ENCODE measurements at places on chromosomes 3 and 15.

- DNase-seq: no peak
These were observed 339.6 kb upstream of the TBL1XR1 start for GRCh38 chr3:177536873-177537272.

DNA sequence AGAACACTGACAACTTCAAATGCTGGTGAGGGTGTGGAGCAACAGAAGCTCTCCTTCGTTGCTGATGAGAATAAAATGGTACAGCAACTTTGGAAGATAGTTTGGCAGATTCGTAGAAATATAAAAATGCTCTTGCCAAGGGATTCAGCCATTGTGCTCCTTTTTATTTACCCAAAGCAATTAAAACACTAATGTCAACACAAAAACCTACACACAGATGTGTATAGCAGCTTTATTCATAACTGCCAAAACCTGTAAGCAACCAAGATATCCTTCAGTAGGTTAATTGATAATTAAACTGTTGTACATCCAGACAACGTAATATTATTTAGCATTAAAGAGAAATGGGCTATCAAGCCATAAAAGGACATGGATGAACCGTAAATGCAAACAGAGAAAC, 37.8 kb upstream of the LSAMP start:
- no peak for DNase-seq

- no peak for DNase-seq
These were observed 7.5 kb downstream of the PLA2G4F start for GRCh38 chr15:42148808-42149492.

- DNase-seq: no peak
These were observed 53.8 kb downstream of the RBMS3 start for GRCh38 chr3:29334706-29335105.

DNA sequence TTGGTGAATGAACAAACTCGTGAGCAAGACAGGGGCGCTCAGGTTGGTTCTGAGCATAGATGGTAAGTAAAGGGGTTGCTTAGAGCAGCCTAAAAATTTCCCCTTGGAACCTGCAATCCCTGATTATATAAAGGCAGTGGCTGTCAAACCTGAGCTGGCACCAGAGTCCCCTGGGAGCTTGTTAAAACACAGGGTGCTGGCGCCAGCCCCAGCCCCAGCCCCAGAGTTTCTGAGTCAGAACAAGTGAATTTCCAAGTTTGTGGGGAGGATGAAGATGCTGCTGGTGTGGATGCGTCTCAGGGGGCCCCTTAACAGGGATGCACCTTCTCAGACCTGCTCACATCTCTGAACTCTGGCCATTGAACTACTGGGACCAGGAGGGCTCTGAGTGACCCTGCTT, 48.2 kb downstream of the FEM1B start:
- DNase-seq: no peak

DNA sequence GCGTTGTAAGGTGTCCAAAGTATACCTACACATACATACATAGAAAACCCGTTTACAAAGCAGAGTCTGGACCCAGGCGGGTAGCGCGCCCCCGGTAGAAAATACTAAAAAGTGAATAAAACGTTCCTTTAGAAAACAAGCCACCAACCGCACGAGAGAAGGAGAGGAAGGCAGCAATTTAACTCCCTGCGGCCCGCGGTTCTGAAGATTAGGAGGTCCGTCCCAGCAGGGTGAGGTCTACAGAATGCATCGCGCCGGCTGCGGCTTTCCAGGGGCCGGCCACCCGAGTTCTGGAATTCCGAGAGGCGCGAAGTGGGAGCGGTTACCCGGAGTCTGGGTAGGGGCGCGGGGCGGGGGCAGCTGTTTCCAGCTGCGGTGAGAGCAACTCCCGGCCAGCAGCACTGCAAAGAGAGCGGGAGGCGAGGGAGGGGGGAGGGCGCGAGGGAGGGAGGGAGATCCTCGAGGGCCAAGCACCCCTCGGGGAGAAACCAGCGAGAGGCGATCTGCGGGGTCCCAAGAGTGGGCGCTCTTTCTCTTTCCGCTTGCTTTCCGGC, 318.6 kb downstream of the FGF12 start:
- DNase-seq: no peak

- DNase-seq: no peak
These were observed 154.9 kb downstream of the CDIN1 start for GRCh38 chr15:36734366-36734765.

GRCh38 chr3:118587847-118588246, 446.8 kb downstream of the IGSF11 start:
- DNase-seq: no peak

DNA sequence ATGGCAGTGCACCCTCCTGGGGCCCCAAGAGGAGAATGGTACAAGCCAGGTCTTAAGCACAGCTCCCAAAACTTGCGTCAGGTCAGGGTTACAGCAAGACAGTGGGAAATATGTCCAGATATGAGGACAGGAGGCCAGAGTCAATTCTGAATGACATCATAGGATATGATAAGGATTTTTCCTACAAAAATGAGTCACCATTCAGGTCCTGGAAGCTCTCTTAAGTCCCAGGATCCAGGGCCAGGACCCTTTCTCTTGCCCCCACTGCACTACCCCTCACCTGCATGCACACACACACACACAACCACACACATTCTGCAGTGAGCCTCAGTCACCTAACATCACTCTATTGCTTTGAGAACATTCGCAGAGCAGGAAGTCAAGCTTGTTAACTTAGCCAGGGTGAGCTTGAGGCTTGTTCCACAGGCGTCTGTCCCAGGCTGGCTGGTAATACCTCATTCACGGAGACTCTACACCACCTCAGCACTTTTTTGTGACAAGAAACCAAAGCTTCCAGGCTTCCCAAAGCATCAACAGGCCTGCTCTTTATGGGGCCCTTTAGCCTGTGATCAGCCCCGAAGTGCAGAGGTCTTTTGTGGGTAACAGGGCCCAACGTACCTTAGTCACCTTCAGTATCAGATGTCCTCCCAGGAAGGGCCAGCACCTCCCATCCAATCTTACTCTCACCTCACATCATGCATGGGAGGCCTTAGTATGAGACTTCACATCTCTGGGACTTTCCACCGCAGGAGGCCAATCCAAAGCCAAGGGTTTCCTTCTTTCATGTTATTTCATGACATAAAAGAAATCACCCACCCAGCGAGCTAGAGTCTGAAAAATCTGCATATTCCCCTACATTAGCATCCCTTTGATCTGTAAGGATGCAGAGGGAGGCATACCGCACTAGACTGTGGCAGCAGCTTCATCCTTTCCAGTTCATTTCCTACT, 74.0 kb upstream of the LIPC start:
- no peak for DNase-seq

- DNase-seq: no peak
These were observed 111.5 kb upstream of the MEF2A start for GRCh38 chr15:99454107-99454809.

- DNase-seq: no peak
These were observed 699.7 kb downstream of the TUSC7 start for GRCh38 chr3:117409256-117409655.

DNA sequence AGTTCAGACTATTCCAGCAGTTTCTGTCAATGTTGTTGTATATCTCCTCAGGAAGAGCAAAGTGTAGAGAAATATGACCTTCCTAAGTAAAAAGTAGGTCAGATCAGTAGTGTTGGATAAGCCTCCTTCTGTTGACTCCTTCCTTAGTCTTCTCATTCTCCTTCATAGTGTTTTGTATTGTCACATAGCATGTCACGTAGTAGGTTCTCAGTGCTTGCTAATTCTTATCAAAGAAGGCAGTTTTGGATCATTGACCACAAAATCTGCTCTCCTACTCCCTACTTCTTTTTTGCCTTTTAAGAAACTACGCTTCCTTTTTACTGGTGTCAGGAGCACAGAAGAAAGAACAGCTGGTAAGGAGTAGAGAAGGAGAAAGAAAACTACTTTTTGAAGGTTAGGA, 1.0 kb upstream of the MGA start:
- DNase-seq: no peak

DNA sequence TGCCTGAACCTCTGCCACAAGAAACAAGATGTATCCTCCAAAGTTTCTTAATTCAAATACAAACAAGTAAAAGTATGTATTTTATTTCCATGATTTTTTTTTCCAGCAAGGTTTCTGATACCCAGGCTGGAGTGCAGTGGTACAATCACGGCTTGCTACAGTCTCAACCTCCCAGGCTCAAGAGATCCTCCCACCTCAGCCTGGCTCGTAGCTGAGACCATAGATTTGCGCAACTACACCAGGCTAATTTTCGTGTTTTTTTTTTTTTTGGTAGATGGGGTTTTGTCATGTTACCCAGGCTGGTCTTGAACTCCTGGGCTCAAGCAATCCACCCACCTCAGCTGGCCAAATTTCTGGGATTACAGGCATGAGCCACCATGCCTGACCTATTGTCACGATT, 12.2 kb upstream of the VEPH1 start:
- no peak for DNase-seq

- DNase-seq: no peak
These were observed 52.2 kb upstream of the CSTA start for GRCh38 chr3:122272879-122273278.

- no peak for DNase-seq
These were observed 1.5 kb upstream of the C3orf62 start for GRCh38 chr3:49278548-49278947.

- DNase-seq: no peak
These were observed 13.8 kb upstream of the SNRPA1 start for GRCh38 chr15:101308604-101309435.

- no peak for DNase-seq
These were observed 93.9 kb downstream of the CPN2 start for GRCh38 chr3:194257151-194257621.

- no peak for DNase-seq
These were observed 11.4 kb downstream of the CHRD start for GRCh38 chr3:184391266-184391665.

- no peak for DNase-seq
These were observed 2.2 kb downstream of the ICE2 start for GRCh38 chr15:60476713-60477112.

DNA sequence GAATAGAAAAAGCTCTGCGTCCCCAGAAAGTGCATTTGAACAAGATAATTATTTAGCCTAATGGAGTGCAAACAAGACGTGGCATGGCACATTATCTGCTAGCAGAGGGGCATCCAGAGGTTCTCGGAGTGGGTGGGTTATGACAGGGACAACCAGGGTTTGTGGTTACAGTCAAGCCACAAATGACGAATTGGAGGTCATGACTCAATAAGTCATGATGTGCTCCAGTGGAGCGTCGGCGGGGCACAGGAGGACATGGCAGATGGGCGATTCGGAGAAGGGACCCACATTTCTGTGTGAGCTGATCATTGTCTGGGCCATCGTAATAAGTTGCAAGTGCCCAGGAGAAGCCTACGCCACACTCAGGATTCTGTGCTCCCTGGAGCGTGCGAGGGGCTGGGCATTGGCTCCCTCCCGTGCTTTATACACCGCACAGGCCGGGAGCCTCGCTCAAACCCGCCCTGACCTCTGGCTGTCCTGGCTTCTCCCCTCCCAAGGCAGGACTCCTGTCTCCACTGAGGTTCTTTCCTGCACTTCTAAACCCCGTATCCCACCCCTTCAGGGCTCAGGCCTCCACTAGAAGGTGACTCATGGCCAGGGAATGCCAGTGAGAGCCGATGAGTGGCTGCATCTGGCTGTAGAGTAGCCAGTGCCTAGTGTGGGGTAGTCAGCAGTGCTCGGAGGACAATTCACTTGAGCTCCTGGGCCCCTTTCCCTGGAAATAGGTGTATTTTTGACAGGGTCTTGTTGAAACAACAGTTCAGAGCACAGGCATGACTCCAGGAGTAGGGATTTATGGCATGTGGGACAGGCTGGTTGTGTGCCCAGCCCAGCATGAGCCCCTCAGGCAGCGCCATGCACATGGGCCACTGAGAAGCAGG, 67.4 kb downstream of the GRIP2 start:
- no peak for DNase-seq

- peak; percentile 50 for DNase-seq
These were observed 25.6 kb upstream of the VPS8 start for GRCh38 chr3:184786280-184786941.

DNA sequence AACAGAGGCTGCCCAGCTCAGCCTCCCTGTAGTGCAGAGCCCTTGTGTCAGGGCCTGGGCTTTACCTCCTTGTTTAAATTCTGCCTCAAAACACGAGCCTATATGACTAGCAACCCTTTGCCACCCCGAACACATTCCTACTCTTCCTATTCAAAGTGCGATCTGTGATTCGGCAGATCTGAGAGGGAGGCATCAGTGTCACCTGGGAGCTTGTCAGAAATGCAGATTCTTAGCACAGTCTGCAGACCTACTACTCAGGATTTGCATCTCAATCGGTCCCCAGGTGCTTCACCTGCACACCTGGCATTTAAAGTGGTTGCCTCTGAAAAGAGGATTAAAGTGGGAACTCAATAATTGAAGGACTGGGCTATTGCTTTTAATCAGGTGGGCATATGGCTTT, 273.2 kb upstream of the TOPAZ1 start:
- DNase-seq: no peak

- no peak for DNase-seq
These were observed 129.2 kb upstream of the IL12A start for GRCh38 chr3:159859424-159859823.

DNA sequence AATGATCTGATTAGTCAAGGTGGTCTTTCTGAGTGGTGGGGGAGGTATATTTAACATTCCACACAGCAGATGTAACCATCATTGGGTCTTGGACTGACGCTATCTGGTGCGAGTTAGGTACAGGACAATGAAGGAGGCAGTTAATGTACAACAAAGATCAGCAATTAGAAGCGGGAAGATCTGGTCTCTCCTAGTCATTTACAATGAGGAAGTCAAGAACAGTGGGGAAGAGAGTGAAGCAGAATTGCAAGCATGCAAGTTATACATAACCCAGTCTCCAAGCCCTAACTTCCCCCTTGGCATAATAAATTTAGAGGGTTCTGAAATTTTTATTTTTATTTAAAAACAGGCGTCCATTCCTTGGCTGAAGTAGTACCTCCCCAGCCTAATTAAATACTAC, 14.1 kb downstream of the GPD1L start:
- DNase-seq: no peak

GRCh38 chr3:99248130-99248529, 346.6 kb upstream of the DCBLD2 start:
- no peak for DNase-seq

DNA sequence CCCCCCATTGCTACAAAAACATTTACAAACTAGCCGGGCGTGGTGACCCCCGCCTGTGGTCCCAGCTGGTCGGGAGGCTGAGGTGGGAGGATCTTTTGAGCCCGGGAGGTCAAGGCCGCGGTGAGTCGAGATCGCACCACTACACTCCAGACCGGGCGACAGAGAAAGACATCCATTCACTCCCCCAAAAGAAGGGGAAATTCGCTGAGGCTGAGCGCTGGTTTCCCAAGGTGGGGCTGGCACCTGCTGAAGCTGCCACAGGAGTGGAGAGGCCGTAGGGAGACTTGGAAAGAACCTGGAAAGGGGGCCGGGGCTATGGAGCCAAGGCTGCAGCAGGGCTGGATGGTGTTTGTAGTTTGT, 732 bp upstream of the CRTC3 start:
- no peak for DNase-seq

DNA sequence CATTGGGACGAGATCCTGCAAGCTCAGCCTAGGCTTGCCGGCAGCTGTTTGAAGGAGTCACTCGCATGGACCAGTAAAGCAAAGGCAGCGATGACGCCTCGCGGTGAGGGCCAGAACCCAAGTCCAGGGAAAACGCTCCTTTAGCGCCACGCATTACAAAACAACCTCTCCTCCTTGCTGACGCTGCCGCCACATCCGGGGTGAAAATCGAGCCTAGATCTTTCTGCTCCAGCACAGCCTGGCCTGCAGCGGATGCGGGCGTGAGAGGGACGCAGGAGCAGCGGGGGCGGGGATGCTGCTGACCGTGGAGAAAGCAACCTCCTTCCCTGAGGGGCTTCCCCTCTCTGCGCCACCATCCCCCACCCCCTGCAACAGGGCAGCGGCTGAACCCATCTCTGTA, 46.7 kb downstream of the CASR start:
- DNase-seq: no peak

Measured in midbrain (tissue), 1 donor.